T-helper 1 cell (primary cell): ENCODE measurements at places on chromosomes 1 and 21.

DNA sequence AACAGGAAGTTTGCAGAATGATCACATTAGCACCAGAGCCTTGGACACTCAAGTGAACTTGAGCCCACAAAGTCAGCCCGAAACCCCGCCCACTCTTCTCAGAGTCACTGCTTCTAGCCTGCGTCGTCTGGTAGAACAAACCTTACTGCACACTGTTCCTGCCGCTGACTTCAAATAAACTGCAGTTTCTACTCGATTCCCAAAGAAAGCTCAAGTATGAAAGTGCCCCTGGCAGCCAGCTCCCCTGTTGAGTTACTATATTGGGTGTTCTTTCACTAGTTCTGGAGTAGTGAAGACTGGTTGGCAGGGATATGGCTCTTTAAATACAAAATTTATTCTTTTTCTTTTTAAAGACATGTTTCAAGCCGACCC, 164.7 kb downstream of the GALNT2 start:
- DNase-seq: no peak

- DNase-seq: no peak
Observed at GRCh38 chr1:153192697-153193096, 10.5 kb upstream of the LELP1 start.

- DNase-seq: no peak
Observed at GRCh38 chr1:156571261-156571852, 1.0 kb downstream of the IQGAP3 start.

DNA sequence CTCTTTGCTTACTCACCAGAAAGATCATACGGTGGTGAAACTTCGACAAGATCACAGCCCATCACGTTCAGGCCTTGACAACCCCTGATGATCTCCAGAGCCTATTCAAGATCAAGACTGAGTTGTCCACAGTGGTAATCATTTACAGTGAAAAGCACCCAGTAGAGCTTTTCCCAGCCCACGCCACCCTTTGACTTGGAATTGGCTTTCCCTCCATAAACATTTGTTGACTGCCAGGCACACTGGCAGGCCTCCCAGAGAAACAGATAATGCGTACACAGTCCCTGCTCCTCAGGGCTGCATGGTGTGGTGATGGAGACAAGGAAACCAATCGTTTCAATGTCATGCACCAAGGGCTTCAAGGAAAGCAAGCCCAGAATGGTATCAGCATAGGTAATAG, 10.1 kb downstream of the AGMAT start:
- no peak for DNase-seq

- DNase-seq: no peak
Observed at GRCh38 chr21:35705237-35705887, 355.0 kb downstream of the SETD4 start.

- no peak for DNase-seq
Observed at GRCh38 chr21:44391345-44392091, 38.1 kb downstream of the TRPM2 start.

DNA sequence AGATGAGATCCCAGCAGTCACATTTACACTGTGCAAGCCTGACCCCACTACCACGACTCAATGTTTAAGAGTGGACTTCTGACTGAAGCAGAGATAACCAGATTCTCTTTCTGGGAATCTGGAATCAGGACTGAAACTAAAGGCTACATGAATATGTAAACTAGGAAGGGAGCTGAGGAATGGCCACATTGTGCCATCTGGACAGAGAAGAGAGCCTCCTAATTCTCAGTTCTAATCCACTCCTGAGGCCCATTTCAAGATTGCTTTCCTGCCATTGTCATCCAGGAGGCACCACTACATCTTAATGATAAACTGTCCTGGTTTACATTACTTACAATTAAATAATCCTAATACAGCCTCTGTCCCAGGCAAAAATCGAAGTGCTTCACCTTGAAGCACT, 6.5 kb downstream of the PAXBP1 start:
- no peak for DNase-seq

GRCh38 chr1:22778862-22779520, 68.4 kb downstream of the EPHB2 start:
- no peak for DNase-seq

- DNase-seq: no peak
Observed at GRCh38 chr21:42056468-42056867, 14.6 kb upstream of the UMODL1 start.

- no peak for DNase-seq
Observed at GRCh38 chr21:30216041-30216723, at the start of gene CLDN8. Gene CLDN8 (minus strand): TSS chr21:30216097. CDS start chr21:30215925, 172 bp downstream.

GRCh38 chr1:42682739-42683531, 717 bp downstream of the YBX1 start:
- peak; percentile 45 for DNase-seq

GRCh38 chr1:206839006-206839560, 26.3 kb upstream of the IL20 start:
- no peak for DNase-seq

DNA sequence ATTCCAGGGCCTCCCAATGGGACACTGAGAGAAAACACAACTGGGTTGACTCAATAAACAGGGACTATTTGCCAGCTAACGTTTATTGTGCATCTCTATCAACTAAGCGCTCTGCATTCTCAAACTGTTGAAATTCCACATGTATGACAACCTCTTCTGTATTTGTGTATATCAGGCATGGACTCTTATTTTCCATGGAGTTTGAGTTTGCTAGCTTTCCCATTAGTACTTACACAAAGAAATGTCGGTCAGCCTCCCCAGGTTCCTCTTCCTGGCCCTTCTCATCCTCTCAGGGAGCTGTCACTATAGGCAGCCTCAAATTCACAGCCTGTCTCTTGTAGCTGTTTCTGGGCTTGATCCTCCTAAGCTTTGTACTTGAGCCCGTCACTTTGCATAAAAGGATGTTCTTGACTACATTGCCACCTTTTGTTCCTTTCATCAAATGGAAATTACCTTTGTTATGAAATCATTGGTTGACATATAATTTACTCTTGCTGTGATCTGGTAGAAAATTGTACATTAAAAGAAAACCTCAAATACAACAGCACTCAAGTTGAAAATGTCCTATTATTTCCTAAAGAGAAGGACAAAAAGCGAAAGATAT, 60.0 kb upstream of the NTPCR start:
- DNase-seq: no peak

GRCh38 chr1:80171631-80172030, 1165.1 kb upstream of the ADGRL4 start:
- DNase-seq: no peak

GRCh38 chr1:19325958-19326747, 14.0 kb downstream of the SLC66A1 start:
- no peak for DNase-seq

DNA sequence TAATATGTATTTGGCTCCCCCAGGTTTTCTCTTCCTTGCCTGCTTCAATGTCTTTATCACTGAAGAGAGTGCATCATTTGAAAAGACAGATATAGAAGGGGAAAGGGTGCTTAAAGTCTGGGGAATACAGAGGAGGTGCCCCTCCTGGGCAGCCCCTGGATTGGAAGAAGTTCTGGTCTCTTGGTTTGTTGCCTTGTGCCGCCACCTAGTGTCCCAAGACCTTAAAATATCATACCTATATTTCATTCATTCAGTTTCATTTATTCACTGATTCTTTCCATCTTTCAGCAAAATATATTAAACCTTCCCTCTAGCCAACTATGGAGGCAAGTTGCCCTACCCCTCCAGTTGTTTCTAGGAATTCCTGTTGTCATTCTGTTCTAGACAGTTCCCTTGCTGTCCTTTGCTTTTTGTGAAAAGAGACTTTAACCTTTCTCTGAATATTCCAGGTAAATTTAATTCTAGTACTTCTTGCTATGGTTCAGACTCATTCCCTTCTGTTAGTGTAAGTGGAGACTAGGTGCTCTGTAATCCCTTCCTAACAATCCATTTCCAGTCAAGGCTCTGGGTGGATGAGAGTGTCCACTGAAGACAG, 56.1 kb downstream of the MEF2D start:
- DNase-seq: no peak

DNA sequence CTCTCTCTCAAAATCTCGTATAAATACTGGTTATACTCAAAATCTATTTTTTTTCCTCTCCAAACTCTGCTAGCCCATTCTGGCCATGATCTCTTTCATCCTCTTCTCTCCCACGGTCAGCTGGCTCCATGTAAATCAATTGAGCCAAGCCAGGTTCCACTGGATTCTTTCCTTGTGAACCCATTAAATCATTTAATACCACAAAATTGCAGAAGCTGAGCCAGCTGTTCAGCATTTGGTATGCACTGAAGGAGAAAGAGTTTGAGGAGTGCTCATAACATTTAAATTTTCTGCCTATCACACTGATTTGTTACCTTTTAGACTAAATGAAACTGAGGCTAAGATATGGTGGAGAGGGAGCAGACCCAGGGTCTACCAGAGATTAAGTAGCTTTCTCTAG, 29.1 kb upstream of the TADA1 start:
- no peak for DNase-seq

DNA sequence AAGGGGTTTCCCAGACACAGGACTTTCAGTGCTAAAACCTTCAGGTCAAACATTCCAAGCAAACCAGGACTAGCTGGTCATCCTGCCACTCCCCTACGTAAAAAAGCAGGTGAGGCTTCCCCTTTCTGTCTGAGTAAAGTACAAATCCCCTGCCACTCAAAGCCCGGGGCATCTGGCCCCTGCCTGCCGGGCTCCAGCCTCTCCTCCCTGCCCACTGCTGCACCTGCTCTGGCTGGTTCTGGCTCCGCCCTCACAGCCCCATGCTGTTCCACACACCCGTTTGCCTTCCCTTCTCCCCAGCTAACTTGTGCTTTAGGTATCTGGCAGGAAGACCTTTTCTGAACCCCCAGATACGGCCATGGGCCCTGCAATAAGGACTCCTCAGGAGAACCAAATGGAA, 23.3 kb upstream of the S100A7 start:
- no peak for DNase-seq
